ENCODE measurements at places on chromosomes 4 and X.

DNA sequence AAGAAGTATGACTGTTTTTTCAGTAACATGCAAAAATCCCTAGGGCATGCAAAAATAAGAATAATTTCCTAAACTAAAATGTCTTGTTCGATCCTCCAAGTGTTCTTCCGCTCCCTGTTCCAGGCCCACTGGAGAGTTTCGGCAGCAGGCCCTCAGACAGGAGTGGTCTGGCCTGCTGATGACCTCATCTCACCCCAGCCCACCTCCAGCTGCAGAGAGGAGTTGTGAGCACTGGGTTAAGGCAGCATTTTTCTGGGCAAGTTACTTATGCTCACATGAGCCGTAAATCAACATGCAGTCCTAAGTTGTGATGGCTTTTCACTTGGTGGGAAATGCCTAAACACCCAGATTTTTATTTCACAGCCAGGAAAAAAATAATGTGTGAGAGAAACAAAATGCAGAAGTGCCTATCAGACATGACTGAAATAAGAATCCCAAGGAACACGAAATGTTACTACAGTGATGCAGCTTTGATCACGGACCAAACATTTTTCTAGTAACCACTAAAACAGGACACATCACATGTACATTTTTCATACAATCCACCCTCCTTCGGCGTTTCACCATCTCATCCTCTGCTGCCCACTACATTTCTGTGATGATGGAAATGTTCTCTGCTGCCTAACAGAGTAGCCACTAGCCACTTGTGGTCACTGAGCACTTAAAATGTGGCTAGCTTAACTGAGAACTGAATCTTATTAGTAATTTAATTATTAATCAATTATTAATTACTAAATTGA, 153.3 kb upstream of the TBL1X start:
- DNase-seq, result peak; percentile 37

GRCh38 chr4:149716728-149717127, 98.9 kb downstream of the IQCM start:
- DNase-seq, result no peak

- no peak for DNase-seq
Observed at GRCh38 chrX:149877636-149878035, 3.3 kb upstream of the MAGEA8 start.

- DNase-seq, result no peak
Observed at GRCh38 chr4:79874197-79874596, 198.8 kb downstream of the ANTXR2 start.

DNA sequence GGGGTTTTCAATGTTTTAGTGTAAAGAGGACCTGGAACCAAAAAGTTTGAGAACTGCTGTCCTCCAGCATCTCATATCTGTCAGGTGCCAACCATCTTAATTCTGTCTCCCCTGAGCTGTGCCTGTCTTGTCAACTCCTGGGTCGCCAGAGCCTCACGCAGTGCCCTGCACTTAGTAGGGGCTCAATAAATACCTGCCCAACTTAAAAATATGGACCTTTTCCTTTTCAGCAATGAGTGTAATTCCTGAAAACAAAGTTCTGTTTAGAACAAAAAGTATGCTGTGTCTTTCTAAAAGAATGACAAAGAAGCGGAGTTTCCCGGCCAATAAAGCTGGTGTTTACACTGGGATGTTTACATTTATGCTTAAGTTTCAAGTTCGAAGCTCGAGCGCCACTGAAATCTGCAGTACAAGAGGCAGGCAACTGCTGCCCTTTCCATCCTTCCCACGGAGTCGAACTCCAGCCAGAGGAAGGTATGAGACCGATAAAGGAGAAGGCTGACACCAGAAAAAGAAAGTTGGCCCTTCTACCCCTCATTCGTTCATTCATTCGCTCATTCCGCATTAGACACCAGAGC, 1.1 kb upstream of the HTATSF1 start:
- DNase-seq, result no peak

DNA sequence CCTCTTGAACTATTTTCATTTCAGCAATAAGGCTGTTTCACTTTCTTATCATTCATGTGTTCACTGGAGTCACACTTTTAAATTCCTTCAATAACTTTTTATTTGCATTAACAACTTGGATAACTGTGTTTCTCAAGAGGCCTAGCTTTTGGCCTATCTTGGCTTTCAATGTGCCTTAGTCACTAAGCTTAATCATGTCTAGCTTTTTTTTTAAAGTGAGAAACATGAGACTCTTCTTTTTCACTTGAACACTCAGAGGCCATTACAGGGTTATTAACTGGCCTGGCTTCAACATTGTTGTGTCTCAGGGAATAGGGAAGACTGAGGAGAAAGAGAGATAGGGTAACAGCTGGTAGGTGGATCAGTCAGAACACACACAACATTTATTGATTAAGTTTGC, 64.0 kb upstream of the VCX2 start:
- DNase-seq, result no peak

DNA sequence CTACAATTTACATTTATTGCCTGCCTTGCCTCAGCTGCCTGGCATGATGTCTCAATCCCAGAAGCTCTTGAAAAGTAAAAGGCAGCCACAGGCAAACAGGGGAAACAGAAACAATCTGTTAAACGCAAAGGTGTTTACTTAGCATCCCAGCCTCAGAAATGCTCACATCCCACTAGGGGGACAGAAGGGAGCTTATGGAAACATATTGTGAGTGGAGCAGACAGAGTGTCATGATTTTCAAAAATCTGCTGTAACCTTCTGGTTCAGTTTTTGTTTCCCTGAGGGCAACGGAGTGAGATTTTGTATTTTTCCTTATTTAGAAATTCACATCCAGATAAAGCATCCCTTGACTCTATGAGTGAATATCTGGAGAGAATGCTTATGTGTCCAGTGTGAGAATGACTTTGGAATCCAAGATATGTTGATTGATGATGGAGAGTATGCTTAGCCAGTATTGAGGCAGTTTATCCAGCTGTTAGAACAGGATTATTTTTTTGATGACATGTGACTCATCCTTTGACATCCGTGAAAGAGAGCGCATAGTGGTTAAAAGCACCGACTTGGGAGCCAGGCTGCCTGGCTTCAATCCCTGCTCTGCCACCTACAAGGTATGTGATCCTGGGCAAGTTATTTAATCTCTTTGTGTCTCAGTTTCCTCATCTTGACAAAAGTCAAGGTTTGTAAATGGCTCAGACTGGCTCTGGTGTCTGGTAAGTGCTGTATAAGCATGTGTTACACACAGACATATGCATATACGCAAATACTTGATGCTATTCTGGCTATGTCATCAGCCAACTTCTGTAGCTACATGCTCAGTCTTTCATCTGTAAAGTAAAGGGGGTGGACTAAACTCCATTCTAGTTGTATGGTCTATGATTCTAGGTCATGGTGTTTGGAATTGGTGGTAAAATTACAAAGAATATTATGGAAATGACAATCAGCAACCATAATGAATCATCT, 381.2 kb downstream of the RAPGEF2 start:
- DNase-seq, result no peak

DNA sequence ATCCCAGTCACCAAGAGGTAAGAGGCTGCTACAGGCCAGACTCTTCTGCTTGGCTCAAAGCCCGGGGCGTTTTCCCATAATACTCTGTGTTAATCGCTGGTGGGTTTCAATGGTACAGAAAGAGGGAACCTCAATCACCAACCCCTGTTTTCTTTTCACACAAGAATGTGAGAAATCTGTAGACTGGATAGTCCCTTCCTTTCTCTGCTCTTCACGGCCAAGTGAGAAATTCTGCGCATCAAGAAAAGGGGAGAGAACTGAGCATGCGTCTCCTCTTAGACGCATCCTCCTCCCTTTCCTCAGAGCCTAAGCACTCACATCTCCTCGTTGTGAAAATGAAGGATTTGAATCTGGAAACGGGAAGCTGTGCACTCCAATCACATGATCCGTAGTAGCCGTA, 64.7 kb downstream of the CLNK start:
- no peak for DNase-seq

DNA sequence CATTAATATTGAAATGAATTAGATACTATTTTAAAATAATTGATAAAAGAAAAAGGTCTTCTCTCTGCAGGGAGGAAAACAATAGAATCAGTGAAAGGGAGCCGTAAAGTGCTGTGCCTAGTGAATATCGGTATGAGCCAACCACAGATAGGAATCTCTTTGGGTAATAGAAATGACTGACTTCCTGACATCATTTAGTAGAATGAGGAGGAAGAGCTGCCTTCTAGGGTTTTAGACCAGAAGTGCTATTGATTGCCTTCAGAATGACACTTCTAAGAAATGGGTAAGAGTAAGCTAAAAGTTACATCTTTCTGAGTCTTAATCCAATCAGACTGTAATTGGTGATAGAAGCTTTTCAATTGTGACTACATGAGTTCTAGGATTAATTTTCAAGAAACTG, 134.0 kb upstream of the MAP9 start:
- DNase-seq, result no peak

- peak; percentile 53 for DNase-seq
Observed at GRCh38 chrX:104113222-104113965, 1.1 kb downstream of the ZCCHC18 start.

- no peak for DNase-seq
Observed at GRCh38 chr4:102196221-102196620, 149.1 kb downstream of the SLC39A8 start.

DNA sequence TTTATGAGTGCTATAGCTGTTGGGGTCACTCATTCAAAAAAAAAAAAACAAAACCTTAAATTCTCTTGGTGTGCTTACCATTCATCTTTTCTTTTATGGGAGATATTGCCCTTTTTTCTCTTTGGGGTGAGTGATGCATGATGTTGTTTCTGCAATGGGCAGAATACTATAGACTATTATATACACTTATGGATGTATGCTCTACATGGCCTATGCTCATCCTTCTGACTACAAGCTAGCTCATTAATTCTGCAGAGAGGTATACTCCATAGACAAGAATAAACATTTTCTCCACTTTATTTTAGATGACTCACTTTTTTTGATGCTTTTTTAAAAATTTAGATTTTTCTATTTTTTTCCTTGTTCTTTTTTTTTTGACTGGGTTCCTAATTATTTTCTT, 160.3 kb upstream of the ANK2 start:
- no peak for DNase-seq

DNA sequence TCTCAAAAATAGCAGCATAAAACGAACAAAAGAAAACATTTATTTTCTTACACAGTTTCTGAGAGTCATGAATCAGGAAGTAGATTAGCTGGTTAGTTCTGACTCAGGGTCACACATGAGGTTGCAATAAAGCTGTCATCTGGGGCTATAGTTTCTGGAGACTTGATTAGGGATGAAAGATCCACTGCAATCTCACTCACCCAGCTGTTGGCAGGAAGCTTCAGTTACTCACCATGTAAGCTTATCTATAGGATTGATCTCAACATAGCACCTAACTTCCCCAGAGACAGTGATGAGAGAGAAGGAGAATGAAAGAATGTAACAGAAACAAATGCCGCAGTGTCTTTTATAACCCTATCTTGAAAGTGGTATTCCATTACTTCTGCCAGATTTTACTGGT, 435.5 kb downstream of the GABRG1 start:
- DNase-seq, result no peak

- DNase-seq, result peak; percentile 7
Observed at GRCh38 chr4:75561789-75562188, 5.9 kb downstream of the ODAPH start.

DNA sequence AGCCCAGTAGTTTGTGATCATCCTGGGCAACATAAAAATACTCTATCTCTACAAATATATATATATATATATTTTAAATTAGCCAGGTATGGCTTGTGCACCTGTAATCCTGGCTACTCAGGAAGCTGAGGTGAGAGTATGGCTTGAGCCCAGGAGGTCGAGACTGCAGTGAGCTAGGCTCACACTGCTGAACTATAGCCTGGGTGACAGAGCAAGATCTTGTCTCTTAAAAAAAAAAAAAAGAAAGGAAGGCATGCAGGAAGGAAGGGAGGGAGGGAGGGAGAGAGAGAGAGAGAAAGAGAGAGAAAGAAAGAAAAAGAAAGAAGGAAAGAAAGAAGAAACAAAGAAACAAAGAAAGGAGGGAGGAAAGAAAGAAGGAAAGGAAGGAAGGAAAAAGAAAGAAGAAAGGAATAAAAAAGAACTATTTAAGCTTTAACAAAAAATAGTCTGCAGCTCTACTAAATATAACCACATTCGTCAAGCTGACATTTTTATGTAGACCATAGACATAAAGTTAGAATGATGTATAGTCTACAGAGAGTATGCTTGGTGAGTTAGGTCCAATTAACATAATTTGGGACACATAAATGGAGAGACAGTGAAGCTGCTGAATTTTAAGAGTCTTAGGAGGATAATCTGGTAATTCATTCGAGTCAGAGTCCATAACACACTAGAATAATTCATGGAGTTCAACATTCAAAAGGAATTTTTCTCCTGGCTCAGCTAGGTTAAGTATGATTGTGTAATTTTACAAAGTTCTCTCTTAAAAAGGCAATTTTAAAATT, 111.9 kb downstream of the GLRA3 start:
- DNase-seq, result no peak

DNA sequence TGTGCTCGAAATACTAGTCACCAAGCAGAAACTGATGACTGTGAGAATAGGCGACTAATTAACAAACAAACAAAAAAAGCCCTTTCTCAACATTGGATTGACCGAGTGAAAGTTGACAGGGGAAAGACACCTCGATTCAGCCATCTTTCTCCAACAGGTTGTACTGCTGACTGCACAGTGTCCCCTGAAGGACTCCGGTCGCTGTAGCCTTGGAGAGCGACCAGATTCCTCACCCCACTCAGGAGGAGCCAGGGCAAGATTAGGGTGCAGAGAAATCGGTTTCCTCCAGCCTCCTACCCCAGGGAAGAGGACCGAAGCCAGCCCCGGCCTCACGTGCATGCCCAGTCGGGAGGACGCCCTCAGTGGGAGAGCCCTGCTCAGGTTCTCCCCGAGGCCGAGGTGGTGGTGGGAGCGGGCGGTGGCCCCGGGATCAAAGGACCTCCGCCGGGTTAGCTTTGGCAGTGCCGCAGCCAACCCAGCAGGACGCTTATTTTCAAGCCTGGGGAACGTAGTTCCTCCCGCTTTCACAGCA, 1.1 kb upstream of the RAP1GDS1 start:
- peak; percentile 10 for DNase-seq

- no peak for DNase-seq
Observed at GRCh38 chrX:9282325-9282724, 182.5 kb upstream of the TBL1X start.

DNA sequence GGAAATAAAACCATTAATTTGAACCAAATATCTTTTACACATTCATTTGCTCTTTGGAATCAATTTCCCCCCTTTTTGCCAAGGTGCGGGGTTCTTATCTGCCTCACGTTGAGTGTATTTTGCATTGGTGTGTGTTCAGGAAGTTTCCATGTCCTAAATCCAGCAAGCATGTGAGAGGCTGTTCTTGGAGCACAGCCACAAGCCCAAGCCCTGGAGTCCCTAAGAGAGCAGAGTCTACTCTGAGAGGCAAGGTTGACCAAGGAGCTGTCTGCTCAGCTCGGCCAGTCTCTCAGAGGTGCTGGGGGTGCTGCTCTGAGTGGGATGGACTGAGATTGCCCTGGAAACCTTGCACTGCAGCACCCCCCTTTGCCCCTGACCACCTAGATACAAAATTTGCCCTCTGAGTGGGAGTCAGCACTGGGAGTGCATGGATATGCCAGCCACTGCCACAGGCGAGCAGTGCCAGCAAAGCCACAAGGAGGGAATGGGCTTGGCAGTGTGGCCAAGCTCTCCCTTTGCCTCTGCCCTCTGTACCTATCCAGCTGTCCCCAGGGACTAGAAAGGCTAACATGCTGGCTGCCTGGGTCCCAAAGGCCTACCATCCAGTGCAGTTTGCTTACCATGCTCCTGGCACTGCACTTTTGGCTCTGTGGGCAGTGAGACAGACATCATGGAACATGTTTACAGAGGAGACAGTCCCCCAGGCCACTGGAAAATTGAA, 20.5 kb upstream of the FAM193A start:
- DNase-seq, result no peak

Data from IMR-90 (cell line).